ENCODE measurements at places on chromosomes 7 and 10. TPM values are rescaled to one million over a fixed set of nuclear protein-coding genes. Genes with fewer than 3 reads are reported as not detected.

The TUBB8 gene
- 14.2 TPM for total RNA-seq

The SPAM1 gene
- not detected for total RNA-seq

DNA sequence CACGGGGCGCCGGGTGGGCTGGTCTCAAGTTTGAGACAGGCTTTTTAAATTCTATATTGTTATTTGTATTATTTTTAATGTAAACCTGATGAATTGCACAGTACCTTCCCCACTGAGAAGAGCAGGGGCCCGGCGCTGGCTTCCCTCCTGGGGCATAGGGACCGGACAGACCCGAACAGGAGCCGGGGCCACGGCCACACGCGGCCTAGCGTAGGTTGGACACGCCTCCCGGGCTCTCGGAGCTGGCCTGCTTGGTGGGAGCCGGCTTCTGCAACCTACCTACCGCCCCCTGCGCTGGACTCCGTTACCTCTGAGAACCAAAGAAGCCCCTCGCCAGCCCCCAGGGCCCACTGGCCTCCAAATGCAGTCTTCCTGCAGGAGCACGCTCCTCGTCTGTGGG, 19.8 kb upstream of the LANCL2 start:
- no peak overlapping the region for H3K27ac ChIP-seq
- no peak for DNase-seq
- no peaks in the 10 kb centered on the region for H3K36me3 ChIP-seq
- no peaks in the 10 kb centered on the region for H3K27me3 ChIP-seq

DNA sequence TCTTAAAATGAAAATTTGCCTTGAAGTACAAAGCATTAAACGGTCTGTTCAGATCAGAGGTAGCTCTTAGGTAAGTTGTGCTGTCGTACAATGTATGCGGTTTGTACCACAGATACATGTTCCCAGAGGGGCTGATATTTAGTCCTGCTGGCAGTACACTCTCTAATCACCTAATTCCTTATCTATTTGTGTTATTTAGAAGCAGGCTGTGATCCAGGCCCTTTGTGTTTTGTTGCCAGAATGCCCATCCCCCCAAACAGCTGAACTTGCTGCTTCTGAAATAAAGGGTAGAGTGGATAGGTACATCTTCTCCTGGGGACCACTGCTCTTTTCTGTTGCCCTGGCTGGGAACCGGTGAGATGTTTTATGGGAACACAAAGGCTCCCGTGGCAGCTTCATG, 84.5 kb downstream of the SND1 start:
- no peak overlapping the region for H3K4me3 ChIP-seq
- DNase-seq, result peak; percentile 25
- H3K36me3 ChIP-seq, result no peaks in the 10 kb centered on the region
- H3K4me1 ChIP-seq, result peaks cover 31% of the 10 kb centered on the region

DNA sequence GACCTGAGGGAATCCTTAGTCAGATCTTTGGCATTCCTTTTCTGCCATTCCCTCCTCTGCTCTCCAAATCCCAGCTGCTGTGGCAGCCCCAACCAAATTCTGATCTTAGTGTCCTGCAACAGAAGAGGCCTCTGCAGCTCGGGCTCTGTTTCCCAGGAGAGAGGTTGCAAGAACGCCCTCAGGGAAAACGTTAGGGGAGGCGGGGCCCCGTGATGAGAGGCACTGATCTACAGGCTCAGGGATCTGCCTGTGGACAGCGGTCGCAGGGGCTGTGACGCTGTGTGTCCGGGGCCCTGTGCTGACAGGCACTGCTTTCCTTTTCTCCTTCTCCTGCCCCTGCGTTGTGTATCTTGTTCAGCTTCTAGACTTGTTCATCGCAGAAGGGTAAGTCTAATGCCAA, 57.3 kb upstream of the DPYSL4 start:
- DNase-seq, result no peak
- H3K27ac ChIP-seq, result no peak overlapping the region
- H3K4me1 ChIP-seq, result no peaks in the 10 kb centered on the region
- no peaks in the 10 kb centered on the region for H3K36me3 ChIP-seq
- no peak overlapping the region for H3K4me3 ChIP-seq

DNA sequence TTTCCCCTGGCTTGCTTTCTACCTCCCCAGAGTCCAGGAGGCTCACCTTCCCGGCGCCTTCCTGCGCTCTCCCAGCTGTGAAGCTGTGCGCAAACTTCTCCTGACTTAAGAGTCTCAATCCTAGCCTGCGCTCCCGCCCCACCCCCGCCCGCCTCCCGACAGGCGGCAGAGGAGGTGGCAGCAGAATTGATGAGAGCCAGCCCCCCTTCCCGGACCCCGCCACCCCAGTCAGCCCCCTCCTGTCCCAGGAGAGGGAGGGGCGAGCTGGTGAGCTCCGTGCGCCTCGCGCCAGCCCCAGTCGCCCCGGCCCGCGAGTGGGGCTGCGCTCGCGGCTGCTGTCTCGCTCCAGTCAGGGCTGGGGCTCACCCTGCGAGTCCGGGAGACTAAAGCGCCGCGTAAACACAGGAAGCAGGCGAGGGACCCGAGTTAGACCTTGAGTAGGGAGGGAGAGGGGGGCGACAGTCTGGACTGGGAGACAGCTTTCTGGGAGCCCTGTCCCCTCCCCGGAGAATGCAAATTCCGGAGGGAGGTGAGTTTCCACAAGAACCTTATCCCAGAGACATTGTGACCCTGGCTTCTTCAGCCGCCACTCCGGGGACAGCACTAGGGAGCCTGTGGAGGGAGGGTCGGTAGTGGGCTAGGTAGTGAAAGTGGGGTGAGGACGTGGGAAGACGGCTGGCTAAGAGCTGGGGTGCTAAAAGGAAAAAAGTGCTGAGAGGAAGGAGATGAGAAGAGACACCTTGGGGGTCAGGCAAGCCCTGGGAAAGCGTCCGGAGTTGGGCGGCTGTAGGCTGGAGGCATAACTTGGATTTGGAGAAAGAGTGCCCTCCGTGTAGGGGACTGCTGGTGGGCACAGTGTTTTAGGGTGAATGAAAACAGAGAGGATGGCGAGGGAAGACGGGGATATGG, at the start of gene CALCR:
Gene CALCR (minus strand): TSS at position 79 of the 909 bp plus-strand sequence. CDS start 87,743 bp downstream, outside the sequence.
- H3K4me1 ChIP-seq, result peaks cover 27% of the 10 kb centered on the region
- H3K36me3 ChIP-seq, result no peaks in the 10 kb centered on the region
- no peak for DNase-seq
- no peak within 1 kb of the TSS for H3K27ac ChIP-seq

- no peaks in the 10 kb centered on the region for H3K27me3 ChIP-seq
- no peak overlapping the region for H3K27ac ChIP-seq
- H3K4me1 ChIP-seq, result no peaks in the 10 kb centered on the region
These were observed 333.4 kb downstream of the KCNMA1 start for GRCh38 chr10:77304192-77304591.

DNA sequence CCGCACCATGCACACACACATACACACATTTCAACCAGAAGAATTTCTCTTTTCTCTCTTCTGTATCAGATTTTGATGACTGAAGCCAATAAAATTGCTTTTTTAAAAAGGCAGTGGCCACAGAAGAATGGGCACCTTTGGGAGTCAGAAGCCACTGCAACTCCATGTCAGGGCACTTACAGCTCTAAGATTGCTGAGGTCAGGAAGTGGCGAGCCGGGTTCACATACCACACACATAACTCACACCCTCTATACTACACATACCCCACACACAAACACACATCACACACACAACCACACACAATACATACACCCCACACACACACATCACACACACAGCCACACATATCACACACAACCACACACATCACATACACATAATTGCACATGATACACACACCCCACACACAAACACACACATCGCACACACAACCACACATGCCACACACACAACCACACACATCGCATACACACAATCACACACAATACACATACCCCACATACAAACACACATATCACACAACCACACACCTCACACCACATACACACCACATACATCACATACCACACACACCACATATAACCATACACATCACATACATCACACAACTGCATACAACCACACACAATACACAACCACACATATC, 31.2 kb downstream of the GPRIN2 start:
- no peak overlapping the region for H3K4me3 ChIP-seq
- peaks cover 18% of the 10 kb centered on the region for H3K4me1 ChIP-seq
- no peak for DNase-seq
- no peak overlapping the region for H3K27ac ChIP-seq
- no peaks in the 10 kb centered on the region for H3K27me3 ChIP-seq
- H3K36me3 ChIP-seq, result no peaks in the 10 kb centered on the region

GRCh38 chr10:109746861-109747260, 176.4 kb downstream of the XPNPEP1 start:
- no peak for DNase-seq
- H3K4me3 ChIP-seq, result no peak overlapping the region
- H3K27ac ChIP-seq, result no peak overlapping the region
- H3K4me1 ChIP-seq, result no peaks in the 10 kb centered on the region
- no peaks in the 10 kb centered on the region for H3K27me3 ChIP-seq
- no peaks in the 10 kb centered on the region for H3K36me3 ChIP-seq
